Renal pelvis (tissue), 12 donors: ENCODE measurements at places on chromosomes 4 and X.
A peak's percentile ranks its signal among the peaks of the same experiment; 100 is the strongest.

- DNase-seq: no peak
These were observed 85.9 kb upstream of the CLCN4 start for GRCh38 chrX:10070714-10071436.

DNA sequence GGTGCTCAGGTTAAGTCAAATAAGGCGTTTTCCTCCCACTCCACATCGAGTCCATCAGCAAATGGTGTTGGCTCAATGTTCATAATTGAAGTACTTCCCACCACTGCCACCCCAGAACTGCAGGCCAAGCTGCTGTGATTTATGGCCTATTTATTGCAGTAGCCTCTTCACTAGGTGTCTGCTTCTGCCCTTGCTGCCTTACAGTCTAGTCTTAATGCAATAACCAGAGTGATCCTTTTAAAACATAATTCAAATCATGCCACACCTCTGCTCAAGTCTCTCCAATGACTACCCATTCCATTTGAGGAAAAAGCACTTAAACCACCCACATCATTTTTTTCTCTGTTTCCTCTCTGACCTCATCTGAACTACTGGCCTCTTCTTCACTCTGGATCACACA is 220.3 kb downstream of the KCNIP4 start:
- DNase-seq: no peak

DNA sequence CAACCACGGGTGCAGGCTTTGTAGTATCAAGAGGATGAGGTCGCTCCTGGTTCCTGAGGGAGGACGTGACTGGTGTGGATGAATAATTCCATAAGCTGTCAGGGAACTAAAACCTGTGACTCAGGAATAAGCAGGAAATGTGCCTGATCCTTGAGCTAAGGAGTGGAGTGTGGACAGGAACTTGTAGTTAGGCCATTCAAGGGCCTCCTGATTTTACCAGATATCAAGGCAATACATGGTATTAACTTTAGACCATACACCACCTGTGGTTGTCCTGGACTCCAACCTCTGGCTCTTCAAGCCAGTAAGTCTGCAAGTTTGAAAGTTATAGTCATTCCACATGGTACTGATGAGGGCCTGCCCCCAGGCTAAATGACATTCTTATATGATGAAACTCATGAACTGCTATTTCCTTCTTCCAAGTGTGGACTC is 12.1 kb upstream of the ING2 start:
- no peak for DNase-seq

- DNase-seq: peak; percentile 72
These were observed 139.2 kb downstream of the PCDH18 start for GRCh38 chr4:137393044-137393443.

DNA sequence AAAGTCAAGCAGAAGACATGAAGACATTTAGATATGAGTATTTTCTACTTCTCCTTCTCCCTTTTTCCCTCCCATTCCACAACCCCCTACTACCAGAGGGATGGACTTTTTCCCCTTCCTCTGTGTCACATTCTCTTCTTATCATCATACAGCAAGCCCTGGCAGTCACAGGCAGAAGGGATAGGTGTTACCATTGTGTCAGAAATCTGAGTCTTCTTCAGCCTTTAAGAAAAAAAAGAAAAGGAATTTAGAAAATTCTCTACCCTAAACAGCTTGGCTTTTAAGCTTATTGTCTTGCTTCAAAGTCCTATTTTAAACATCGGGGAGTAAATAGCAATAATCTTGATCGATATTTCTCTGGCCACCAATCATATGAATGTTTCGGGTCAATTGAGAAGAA is 30.9 kb upstream of the ADH1C start:
- no peak for DNase-seq

GRCh38 chr4:5340991-5341451 is 289.7 kb downstream of the STK32B start:
- no peak for DNase-seq
